ENCODE measurements at places on chromosomes 16 and 17. TPM values are rescaled to one million over a fixed set of nuclear protein-coding genes. Genes with fewer than 3 reads are reported as not detected.

- no peak for DNase-seq
These were observed 89.2 kb downstream of the MAP2K6 start for GRCh38 chr17:69503711-69504110.

The SPDYE4 gene
- not detected for total RNA-seq

GRCh38 chr16:52101246-52101645, 445.7 kb downstream of the TOX3 start:
- DNase-seq, result no peak

DNA sequence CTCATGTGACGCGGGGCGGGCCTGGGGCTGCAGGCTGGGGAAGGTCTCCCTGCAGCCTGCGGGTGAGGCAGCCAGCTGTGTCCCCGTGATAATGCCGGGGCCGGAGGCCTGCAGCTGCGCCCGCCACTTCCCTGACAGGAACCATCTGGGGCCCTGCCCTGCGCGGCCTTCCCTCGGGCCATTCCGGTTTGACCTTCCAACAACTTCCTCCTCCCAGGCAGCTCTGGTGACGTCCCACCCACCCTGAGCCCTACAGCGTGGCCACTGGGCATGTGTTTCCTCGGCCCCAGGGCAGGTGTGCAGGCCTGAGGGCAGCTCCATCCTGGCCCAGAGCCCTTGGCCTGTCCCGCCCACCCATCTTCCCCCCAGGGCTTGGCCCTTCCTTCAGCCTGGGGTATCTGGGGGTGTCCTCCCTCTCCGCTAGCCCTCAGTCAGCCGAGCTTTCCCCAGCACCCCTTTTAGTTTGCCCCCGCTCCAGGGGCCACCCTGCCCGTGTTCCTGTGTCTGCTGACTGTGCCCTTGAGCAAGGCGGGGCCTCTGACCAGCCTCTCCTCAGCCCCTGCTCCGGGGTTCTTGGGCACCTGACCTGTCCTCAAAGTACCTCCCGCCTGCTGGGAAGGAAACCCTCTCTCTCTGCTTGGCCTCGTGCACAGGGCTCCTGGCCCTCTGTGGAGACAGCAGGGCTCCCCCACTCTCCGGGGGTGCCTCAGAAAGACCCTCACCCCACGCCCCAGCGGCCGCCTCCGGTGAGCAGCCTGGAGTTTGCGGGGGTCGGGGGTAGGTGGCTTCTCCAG, at the start of gene CBFA2T3:
Gene CBFA2T3, minus strand, starts transcription at position 190 of the 794 bp plus-strand sequence. CDS start 400 bp downstream, outside the sequence.
- peak; percentile 8 for DNase-seq

The KREMEN2 gene
- 0.11 TPM for total RNA-seq

- DNase-seq, result no peak
These were observed 14.9 kb downstream of the MYBBP1A start for GRCh38 chr17:4540224-4540651.

GRCh38 chr16:4420505-4421105, 4.2 kb upstream of the CORO7 start:
- DNase-seq, result no peak

The IKZF3 gene
- total RNA-seq, result 1.2 TPM

GRCh38 chr16:17431012-17431411, 39.7 kb downstream of the XYLT1 start:
- DNase-seq, result no peak

DNA sequence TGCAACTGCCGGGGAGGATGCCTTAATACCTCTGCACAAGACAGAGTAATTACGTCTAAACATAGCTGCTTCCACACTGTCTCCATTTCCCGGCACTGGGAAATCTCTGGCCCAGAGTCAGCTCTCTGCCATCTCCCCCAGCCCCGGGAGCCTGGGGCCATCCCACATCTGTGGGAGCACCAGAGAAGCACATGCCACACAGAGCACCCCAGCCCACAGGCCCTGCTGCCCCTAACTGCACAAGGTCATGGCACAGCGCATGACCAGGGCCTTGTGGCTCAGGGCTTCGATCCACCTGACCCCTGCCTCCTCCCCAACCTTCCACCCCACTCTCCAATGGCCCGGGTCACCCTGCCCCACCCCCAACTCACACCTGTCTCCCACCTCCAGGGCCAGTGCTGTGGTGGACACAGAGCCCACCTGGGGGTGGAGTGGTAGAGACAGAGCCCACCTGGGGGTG, 36.6 kb upstream of the RBFOX3 start:
- DNase-seq, result no peak

DNA sequence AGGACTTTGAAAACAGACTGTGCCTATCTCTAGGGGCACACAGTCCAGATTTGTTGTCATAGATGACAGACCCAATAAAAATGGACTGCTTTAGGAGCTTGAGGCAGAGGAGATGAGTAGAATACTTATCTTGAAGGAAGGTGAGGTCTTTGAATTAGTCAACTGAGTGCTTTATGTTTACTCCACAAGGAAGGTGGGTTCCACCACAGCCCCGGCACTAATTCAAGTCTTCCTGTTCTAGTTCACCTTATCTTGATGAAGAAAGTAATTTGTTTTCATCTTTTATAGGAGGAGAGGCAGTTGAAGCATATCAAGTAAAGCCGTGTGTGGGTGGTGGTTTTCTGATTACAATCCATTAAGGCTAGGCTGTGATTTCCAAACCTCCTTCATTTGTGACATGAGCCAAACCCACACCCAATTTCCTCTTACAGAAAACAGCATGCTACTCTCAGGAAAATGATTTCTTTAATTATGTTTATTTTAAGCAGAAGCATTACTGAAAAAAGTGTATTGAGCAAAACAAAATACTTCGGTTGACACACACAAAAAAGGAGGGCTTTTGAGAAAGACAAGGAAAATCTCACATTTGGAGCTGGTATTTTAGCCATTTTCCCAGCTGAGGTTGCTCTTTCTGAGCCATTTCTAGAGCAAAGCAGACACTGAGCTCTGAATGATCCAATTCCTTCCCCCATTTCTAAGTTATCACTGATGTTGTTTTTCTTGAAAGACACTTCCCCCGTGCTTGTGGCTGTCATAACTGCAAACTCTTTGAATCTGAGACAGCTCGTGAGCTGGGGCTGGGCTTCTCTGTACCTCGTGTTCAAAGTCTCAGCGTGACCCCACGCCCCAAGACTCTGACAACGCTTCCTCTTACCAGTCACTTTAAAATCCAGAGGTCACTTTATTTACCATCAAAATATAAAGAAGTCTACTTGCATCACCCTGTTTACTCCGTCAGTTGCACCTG, 35.4 kb downstream of the CDRT15 start:
- no peak for DNase-seq

The RNF112 gene
- total RNA-seq, result 3.1 TPM

DNA sequence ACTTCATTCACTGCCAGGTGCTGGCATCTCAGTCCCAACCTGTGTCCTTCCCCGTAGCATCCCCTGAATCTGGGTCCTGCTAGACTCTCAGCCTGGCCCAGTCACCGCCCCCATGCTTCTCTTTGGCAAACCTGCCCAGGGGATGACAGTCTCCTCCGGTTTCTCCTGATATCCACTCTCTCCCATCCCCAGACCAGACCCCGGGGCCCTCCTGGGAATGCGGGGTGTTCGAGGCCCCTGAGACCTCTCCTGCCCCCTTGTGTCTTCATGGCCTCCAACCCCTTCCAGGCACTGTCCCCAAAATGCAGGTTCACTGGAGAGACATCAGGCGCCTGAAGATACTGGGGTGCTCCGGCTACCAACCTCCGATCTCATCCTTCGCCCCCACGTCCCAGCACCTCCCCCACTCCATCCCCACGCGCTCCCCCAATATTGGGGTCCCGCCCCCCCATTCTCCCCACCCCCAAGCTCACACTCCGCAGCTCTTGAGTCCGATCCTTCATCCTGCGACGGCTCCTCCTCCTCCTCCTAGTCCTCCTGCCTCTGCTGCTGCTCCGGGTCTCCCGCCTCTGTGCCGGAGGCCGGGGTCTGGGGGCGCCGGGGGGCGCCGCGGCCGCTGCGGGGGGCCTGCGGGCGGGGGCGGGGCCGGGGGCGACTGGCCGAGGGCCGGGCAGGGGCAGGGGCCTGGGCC, 399 bp downstream of the STX1B start:
- DNase-seq, result no peak

GRCh38 chr16:10629592-10629963, 49.2 kb upstream of the EMP2 start:
- no peak for DNase-seq

The TMEM219 gene
- total RNA-seq, result 43.1 TPM

- no peak for DNase-seq
These were observed 432.6 kb downstream of the UTP18 start for GRCh38 chr17:51692917-51693316.

GRCh38 chr16:66382171-66382965, 15.9 kb downstream of the CDH5 start:
- DNase-seq, result no peak

The NPIPA8 gene
- 0.26 TPM for total RNA-seq

- DNase-seq, result no peak
These were observed 220.1 kb downstream of the FOXL1 start for GRCh38 chr16:86798247-86799041.

The PLEKHH3 gene
- 15.7 TPM for total RNA-seq

The SLC6A4 gene
- total RNA-seq, result 0.37 TPM

DNA sequence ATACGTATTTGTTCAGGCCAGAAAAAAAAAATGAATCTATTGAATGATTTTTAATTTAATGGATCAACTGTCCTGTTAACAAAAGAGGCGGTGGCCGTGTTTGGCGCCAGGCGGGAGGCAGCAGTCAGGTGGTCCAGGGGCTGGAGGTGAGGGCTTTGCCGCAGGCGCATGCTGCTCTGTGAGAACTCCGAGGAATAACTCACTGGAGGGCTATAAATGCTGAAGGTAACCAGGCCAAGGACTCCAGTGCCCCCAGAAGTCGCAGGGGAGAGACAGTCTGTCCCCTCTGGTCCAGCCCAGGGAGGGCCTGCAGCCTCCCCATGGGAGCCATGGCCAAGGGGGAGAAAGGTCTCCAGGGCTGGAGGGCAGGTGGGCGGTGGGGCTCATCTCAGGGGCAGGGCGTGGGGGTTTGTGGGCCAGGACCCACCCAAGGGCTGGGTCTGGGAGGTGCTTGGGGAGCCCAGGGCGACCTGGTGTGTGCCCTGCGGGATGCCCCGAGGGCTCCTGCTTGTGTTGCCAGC, 7.1 kb upstream of the BAHCC1 start:
- no peak for DNase-seq

The MYH13 gene
- total RNA-seq, result 0.05 TPM

DNA sequence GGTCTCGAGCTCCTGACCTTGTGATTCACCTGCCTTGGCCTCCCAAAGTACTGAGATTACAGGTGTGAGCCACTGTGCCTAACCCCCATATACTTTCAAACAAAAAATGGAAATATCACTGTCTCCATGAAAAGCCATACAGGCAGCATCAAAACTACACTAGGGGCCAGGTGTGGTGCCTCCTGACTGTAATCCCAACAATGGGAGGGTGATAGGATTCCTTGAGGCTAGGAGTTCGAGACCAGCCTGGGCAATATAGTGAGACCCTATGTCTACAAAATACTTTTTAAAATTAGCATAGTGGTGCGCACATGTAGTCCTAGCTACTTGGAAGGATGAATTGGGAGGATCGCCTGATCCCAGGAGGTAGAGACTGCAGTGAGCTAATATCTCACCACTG, 15.7 kb downstream of the HMOX2 start:
- no peak for DNase-seq

- DNase-seq, result no peak
These were observed 35.6 kb downstream of the DHRS7B start for GRCh38 chr17:21162394-21162775.

The ZG16 gene
- total RNA-seq, result not detected

DNA sequence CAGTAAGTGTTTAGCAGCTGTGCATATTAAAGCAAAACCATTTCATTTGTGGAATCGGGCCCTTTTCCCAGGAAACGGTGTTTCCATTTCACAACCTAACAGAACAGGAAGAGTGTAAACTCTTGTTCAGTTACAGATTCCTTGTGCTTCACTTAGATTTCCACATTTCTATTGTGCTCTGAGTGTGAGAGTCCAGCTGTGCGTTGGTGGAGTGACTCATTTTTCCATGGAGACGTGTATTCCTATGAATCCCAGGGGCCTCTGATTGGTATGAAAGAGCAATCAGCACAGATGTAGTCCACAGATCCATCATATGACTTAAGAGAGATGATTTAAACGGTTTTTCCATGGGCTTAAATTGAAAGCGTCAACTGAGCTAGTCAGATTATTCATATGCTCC, 13.3 kb upstream of the CAVIN1 start:
- DNase-seq, result no peak

All from urinary bladder (tissue), 4 donors.